Osteocyte (in vitro differentiated cells): ENCODE measurements at places on chromosomes 13 and 19. TPM values are rescaled to one million over a fixed set of nuclear protein-coding genes. Genes with fewer than 3 reads are reported as not detected.

Gene ZNF497
- 1.4 and 2.7 TPM in 2 replicates for total RNA-seq

Gene MISP3
- total RNA-seq: 1.8 and 2.1 TPM in 2 replicates

Gene CYSLTR2
- total RNA-seq: not detected in 2 replicates

Gene PSG11
- total RNA-seq: not detected in 2 replicates

Gene SLITRK1
- total RNA-seq: 0.21 TPM in 2 replicates

Gene DPRX
- not detected in 2 replicates for total RNA-seq

Gene ZNF575
- 6.5 and 6.9 TPM in 2 replicates for total RNA-seq

Gene CTXN1
- 28.7 and 28.8 TPM in 2 replicates for total RNA-seq

Gene ZNF14
- 4.7 and 5.3 TPM in 2 replicates for total RNA-seq

Gene LILRB3
- not detected in 2 replicates for total RNA-seq

Gene NLRP11
- total RNA-seq: not detected in 2 replicates

Gene LGALS14
- total RNA-seq: not detected in 2 replicates

Gene ZIM2
- total RNA-seq: not detected in 2 replicates

Gene PGLYRP1
- not detected in 2 replicates for total RNA-seq

Gene ZNF283
- total RNA-seq: 9.8 and 11.5 TPM in 2 replicates

Gene WDR88
- total RNA-seq: not detected in 2 replicates

Gene SLITRK6
- 34.2 and 42.3 TPM in 2 replicates for total RNA-seq

Gene LIN37
- total RNA-seq: 14.1 and 15.7 TPM in 2 replicates

Gene URAD
- not detected in 2 replicates for total RNA-seq

Gene HIPK4
- 0.21 and 0.29 TPM in 2 replicates for total RNA-seq

Gene CCNA1
- total RNA-seq: not detected in 2 replicates

Gene LILRA1
- not detected in 2 replicates for total RNA-seq

Gene CPB2
- not detected in 2 replicates for total RNA-seq

Gene SSC5D
- total RNA-seq: 21.5 and 22.1 TPM in 2 replicates

Gene LIM2
- total RNA-seq: not detected in 2 replicates

Gene MIA
- total RNA-seq: 2.0 TPM in 1 of 2 replicates, not detected in the other

Gene PGLYRP2
- total RNA-seq: not detected in 2 replicates

Gene MEDAG
- total RNA-seq: 2.0 and 2.7 TPM in 2 replicates

Gene OR7A10
- total RNA-seq: not detected in 2 replicates

Gene TRPC4
- 6.3 and 6.8 TPM in 2 replicates for total RNA-seq

Gene ASF1B
- 4.5 and 5.5 TPM in 2 replicates for total RNA-seq

Gene RNF225
- not detected in 2 replicates for total RNA-seq

Gene DENND1C
- not detected in 2 replicates for total RNA-seq

Gene FXYD1
- 0.86 TPM in 1 of 2 replicates, not detected in the other for total RNA-seq

Gene METTL21C
- not detected in 2 replicates for total RNA-seq

Gene EID2
- total RNA-seq: 16.6 and 18.1 TPM in 2 replicates

Gene CACNG7
- not detected in 2 replicates for total RNA-seq

Gene PSG6
- not detected in 2 replicates for total RNA-seq

Gene LRRC8E
- total RNA-seq: 3.3 and 3.5 TPM in 2 replicates

Gene CALR3
- not detected in 2 replicates for total RNA-seq

Gene GARIN5A
- 1.8 and 2.0 TPM in 2 replicates for total RNA-seq

Gene ZNF766
- total RNA-seq: 20.2 and 20.3 TPM in 2 replicates
